ENCODE measurements at places on chromosomes 4 and X. TPM values are rescaled to one million over a fixed set of nuclear protein-coding genes. Genes with fewer than 3 reads are reported as not detected.
A peak's percentile ranks its signal among the peaks of the same experiment; 100 is the strongest.

Gene GATA1
- polyA plus RNA-seq = 0.48 TPM

Gene P2RY10
- polyA plus RNA-seq = 0.15 TPM

Gene NUP54
- polyA plus RNA-seq = 93.6 TPM

Gene CFAP99
- polyA plus RNA-seq = 0.80 TPM

Gene DIPK2B
- polyA plus RNA-seq = 9.9 TPM

Gene BMPR1B
- 22.7 TPM for polyA plus RNA-seq

Gene RAB40A
- polyA plus RNA-seq = 5.5 TPM

Gene CXCL11
- polyA plus RNA-seq = not detected

Gene COX7B2
- not detected for polyA plus RNA-seq

Gene ANOS1
- polyA plus RNA-seq = 10.3 TPM

Gene PLRG1
- polyA plus RNA-seq = 130 TPM

Gene RNF150
- polyA plus RNA-seq = 28.9 TPM

Gene AFM
- 16.7 TPM for polyA plus RNA-seq

Gene RAB9B
- 3.2 TPM for polyA plus RNA-seq

Gene ESX1
- polyA plus RNA-seq = not detected

Gene MAP3K15
- polyA plus RNA-seq = 4.6 TPM

Gene CENPVL1
- 0.28 TPM for polyA plus RNA-seq

Gene P2RY4
- polyA plus RNA-seq = 0.48 TPM

- no peak for DNase-seq
Observed at GRCh38 chr4:43782391-43782790, 666.2 kb downstream of the KCTD8 start.

DNA sequence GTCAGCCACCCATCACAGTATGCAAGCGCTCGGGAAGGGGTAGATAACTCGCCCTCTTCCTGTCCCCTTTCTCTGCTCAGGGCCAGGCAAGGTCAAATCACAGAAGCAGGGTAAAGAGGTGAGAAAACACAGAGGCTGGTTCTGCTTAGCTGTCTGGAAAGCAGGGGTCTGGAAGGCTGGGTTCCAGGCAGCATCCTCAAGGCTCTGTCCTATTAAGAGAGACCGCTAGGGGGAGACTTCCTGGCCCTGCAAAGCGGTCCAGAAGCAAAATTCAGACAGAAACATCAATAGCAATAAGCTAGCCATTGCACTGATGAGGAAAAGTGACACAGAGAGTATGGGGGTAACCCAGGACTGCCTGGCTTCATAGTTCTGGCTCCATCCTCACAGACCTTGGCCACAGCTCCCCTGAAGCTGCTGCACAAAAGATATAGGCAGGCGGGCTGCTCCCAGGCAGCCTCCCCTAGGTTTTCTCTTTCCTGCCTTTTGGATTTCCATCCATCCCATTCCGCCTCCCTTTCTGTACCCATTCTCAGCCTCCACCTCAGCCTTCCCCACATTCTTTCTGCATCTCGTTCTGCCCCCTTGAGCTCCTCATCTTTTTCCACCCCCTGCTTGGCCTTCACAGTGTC is 308.5 kb downstream of the EVC2 start:
- peak; percentile 15 for DNase-seq

GRCh38 chr4:48851651-48852050 is 20.8 kb downstream of the OCIAD1 start:
- DNase-seq = no peak

DNA sequence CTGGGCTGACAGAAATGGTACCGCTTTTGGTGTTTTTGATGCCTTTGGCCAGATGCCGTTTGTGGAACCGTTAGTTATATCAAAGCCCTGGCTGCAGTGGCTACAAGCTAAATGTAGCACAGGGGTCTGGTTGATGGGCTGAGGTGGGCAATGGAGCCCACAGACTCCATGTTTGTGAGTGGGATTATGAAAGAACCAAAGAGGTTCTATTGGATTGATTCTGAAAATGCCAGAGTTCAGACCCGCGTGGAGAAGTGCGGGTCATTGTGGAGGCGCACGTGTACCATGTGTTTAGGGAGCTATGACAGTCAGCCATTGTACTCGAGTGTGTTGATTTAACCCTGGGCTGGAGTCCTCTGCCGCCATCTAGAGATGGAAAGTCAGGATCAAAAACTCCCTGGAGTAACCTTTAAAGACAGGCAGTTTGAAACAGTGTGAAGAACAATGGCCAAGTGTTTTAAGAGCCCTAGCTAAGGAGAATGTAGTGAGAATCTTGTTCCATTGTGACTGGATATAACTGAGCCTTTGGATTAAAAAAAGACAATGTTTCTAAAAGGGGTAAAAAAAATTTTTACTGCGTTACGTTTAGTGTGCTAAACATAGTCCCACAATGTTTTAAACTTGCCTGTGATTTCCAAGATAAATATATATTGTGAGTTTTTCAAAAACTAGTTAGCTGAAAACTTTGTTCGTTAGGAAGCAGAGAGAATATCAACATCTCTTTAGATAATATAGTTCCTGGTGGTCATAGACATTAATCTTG is 12.7 kb downstream of the ART3 start:
- DNase-seq = peak; percentile 57

GRCh38 chr4:39682138-39682537 is 15.8 kb upstream of the UBE2K start:
- DNase-seq = no peak

DNA sequence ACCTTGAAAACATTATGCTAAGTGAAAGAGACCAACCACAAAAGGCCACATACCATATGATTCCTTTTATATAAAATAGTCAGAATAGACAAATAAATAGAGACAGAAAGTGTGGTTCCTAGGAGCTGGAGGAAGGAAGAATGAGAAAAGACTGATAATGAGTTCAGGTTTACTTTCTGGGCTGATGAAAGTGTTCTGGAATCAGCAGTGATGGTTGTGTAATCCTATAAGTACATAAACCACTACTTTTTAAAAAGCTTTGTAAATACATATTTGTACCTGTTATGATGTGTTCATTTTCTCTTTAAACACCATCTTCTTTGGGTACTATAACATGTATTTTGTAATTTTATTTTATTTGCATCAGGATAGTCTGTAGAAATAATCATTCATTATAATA is 20.6 kb downstream of the PIR start:
- no peak for DNase-seq

GRCh38 chrX:153673428-153674218 is at the start of gene PNCK:
TSS of gene PNCK (minus strand) at chrX:153673813. CDS start at chrX:153673076, 737 bp downstream.
- DNase-seq = no peak

- DNase-seq = no peak
Observed at GRCh38 chr4:26342328-26343037, 21.7 kb downstream of the RBPJ start.

GRCh38 chr4:185709802-185710486 is 102.0 kb downstream of the SORBS2 start:
- DNase-seq = no peak

DNA sequence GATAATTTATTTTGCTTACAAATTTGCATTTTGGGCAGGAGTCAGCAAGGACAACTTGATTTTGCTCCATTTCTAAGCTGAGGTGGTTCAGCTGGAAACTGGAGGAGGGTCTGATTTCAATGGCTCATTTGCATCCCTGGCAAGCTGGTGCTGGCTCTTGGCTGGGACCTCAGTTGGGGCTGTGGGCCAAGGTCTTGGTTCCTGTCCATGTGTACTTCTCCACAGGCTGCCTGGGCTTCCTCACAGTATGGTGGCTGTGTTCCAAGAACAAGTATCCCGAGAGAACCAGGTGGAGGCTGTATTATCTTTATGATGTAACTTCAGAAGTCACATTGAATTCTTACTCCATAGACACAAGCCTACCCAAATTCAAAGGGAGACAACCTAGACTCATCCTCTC is 77.0 kb upstream of the STX18 start:
- no peak for DNase-seq

GRCh38 chrX:149510386-149510785 is 5.3 kb upstream of the IDS start:
- no peak for DNase-seq

DNA sequence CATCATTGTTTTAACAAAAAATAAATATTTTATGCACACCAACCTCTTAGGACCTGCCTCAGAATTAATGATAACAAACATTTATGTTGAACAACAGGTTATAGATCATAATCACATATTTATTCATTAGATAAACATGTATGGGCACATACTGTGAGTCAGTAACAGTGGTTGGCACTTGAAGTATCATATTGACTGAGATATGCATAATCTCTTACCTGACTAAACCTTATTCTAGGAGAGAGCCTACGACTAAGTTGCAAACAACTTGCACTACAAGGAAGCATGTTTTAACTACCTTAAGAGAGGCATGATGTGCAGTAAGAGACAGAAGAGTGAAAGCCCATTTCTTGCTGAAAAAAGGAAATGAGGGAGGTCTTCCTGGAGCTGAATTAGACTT is 6.5 kb upstream of the DACH2 start:
- no peak for DNase-seq

GRCh38 chrX:96710031-96710430 is 25.4 kb downstream of the DIAPH2 start:
- no peak for DNase-seq

GRCh38 chrX:102652031-102652688 is 877 bp downstream of the GPRASP1 start:
- DNase-seq = peak; percentile 50

DNA sequence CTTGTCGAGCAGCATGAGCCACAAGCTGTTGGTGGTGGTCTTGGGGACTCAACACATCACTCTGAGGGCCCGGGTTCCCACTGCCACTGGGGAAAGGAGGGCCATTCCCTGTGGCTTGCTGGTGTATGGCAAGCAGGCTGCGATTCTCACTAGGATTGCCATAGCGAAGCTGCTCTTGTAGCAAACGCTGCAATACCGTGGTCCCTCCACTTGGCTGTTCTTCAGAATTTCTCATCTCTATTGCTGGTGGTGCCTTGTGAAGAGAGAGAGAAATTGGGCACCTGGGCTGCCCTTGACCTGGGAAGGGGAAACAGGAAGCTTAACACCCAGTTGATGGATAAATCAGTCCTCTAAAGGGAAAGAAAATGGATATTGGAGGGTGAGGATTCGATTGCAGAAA is 17.7 kb downstream of the AMOT start:
- DNase-seq = no peak

DNA sequence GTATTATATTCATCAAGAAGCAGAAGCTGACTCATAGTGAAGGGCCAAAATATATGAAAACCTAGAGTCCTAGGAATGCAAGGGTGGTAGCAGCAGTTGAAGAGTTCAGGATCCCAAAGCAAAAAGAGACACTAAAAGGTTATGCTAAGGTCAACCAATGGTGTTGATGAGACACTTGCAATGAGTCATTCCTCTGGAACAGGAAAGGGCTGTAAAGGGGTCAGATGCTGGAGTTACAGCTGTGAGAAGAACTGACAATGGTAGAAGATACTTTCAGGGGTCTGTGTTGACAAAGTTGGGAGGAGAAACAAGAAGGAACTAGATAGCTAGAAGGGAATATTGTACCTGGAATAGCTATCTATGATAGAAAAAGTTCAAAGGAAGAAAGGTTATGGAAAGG is 47.5 kb downstream of the ZGRF1 start:
- DNase-seq = no peak

GRCh38 chr4:42549896-42550295 is 107.0 kb downstream of the ATP8A1 start:
- DNase-seq = no peak

DNA sequence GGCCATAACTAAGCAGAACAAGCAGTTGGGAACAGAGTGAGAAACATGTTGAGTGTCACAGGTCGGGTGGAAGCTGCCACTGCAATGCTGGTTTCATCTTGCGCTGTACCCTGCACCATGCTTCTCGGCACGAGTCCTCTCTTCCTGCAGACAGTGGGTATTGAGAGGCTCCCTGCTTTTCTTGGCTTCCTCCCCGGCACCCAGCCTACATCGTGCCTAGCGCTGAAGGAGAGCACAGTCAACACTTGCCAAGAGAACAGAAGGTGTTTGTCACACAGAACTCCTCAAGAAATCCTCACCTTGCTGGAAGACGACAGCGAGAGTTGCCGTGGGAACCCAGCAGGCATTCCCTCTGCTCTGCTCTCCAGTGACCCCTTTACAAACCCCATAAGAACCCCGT is 53.6 kb downstream of the EVC2 start:
- no peak for DNase-seq

- DNase-seq = no peak
Observed at GRCh38 chrX:120428309-120428708, 40.8 kb downstream of the LAMP2 start.

DNA sequence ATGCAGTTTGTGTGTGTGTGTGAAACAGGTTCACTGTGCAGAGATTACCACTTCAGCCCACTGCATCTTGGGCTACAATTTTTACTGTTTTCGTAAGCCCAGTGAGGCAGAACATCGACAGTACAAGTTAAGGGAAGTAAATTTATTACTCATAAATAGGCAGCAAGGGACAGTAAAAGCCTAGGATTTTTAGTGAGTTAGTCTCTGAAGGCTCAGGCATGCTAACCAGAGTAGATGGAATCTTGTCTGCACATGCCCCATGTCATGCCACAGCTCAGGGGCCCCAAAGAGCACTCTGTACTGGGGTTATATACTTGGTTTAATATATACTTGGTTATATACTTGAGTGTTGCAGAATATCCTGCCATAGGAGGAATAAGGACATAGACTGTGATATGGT is 825.7 kb downstream of the TECRL start:
- peak; percentile 4 for DNase-seq
